ENCODE measurements at places on chromosomes 5 and 9.

DNA sequence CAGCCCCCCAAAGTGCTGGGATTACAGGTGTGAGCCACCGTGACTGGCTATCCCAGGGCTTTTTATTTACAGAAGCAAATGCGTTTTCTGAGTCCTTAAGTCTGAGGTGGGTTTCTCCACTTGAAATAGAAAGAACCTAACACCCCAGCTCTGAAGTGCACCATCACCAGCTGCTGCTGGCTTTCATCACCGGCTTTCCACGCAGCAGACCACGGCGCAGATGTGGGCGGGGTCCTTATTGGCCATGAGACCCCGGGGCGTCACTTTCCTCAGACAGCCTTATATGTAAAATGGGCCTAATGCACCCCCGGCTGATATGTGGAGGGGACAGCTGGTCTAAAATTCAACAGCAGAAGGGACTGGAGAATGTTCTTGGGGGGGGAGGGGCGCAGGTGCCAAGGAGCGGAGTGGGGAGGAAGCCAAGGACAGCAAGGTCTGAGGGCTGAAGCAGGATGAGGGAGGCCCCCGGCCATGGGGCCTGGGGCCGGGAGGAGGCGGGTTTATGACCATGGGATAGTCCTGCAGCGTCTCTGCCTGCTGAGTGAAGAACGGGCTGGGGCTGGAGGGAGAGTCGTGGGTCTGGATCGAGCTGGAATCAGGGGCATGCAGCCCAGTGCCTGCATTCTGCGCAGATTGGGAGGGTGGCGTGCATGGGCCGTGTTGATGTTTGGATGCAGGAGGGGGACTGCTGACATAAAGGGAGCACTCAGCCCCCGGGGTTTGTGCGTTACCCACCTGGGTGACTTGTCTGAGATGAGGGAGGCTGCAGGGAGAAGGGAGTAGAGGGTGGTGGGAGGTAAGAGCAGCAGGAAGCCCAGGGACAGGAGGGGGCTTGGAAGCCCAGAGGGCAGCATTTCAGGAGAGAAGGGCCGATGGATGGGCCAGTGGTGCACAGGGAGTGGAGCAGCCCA is 30.2 kb downstream of the RASGEF1C start:
- DNase-seq = no peak

- no peak for DNase-seq
Measured at GRCh38 chr5:103247118-103247517, 11.4 kb upstream of the MACIR start.

DNA sequence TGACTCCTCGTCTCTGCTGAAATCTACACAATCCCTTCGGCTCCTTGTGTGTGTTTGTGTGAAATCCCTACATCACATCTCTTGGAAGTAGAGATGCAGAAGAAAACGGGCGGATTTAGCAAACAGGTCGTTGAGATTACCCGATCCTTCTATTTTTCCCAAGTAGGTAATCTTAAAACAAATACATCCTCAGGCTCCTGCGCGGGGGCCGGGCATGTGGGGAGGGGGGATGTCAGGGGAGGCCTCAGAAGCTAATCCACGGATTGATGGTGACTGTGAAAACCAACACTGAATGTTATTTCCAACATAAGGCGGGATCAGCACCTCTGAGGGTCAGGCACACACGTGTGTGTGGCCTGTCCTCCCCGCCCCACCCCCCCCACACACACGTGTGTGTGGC is 137.8 kb downstream of the ROR2 start:
- DNase-seq = no peak

DNA sequence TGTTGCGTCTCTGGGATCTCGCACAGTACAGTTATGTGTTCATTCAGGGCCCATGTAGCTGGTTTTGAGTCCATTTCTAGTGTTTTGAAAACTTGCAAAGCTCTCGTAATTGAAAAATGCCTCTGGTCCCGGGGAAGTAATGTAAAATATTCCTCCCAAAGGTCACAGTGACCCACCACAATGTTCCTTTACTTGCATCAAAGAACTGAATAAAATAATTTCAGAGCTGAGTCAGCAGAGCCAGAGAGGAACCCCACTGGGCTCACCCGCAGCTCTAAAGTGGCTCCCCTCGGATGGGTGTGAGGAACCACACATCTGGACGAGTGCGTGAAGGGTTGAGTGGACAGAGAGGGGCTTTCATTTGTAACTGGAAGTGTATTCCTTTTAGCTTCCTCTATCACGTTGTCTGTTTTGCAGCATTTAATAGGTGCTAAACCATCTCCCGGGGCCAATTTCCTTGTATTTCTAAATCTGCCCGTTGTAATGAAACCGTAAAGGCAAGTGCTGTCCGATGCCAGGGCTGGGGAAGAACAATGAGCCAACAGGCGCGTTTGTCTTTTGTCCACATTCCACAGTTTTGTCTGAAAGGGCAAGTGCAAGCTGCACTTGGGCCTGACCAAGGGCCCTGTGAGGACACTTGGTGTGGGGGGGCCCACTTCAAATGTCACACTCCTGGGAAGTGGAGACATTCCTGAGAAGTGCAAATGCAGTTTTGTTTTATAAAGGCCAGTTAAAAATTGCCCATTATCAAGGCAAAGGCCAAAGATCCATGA is 29.9 kb downstream of the COL5A1 start:
- no peak for DNase-seq

All from GM12864 (cell line).